ENCODE measurements at places on chromosomes 16 and 17.
A peak's percentile ranks its signal among the peaks of the same experiment; 100 is the strongest.

GRCh38 chr16:54719624-54720023 is 211.0 kb upstream of the IRX5 start:
- no peak for DNase-seq

GRCh38 chr17:49595328-49595727 is 19.7 kb downstream of the NXPH3 start:
- no peak for DNase-seq

DNA sequence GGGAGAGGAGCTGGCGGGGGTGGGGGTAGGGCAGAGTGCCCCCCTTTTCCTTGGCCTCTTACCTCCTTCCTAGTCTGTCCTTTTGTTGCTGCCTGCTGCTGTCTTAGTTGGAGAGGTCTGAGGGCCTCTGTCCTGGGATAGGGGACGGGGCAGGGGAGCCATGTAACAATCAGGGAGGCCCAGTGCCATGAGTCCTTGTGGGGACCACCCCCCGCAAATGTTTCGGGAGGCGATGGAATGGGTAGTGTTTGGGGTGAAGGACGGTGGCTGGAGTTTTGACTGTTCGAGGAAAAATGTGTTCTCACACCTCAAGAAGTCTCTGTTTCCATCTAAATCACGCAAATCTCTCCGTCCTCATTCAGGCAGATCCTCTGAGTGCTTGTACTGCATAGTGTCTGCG is 99.0 kb downstream of the OR1D5 start:
- no peak for DNase-seq

- DNase-seq, result no peak
These were observed 97.5 kb downstream of the OR1D5 start for GRCh38 chr17:2965621-2966595.

GRCh38 chr17:62679866-62680377 is 52.5 kb downstream of the MRC2 start:
- DNase-seq, result no peak

GRCh38 chr17:17691468-17692263 is 10.4 kb downstream of the RAI1 start:
- no peak for DNase-seq

GRCh38 chr16:85170590-85171003 is 58.3 kb upstream of the CIBAR2 start:
- DNase-seq, result no peak

DNA sequence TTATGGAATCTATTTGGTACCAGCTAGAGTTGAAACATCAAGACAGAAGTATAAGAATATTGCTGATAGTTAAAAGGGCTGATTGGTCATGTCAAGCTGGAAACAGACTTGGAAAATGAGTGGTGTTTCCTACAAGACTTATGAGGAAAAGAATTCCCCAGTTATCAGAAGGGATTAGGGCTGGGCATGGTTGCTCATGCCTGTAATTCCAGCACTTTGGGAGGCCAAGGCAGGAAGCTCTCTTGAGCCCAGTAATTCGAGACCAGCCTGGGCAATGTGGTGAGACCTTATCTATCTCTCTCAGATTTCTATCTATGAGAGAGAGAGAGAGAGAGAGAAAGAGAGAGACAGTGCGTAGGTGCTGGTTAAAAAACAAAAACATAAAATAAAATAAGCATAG is 139.5 kb upstream of the PMFBP1 start:
- DNase-seq, result no peak

DNA sequence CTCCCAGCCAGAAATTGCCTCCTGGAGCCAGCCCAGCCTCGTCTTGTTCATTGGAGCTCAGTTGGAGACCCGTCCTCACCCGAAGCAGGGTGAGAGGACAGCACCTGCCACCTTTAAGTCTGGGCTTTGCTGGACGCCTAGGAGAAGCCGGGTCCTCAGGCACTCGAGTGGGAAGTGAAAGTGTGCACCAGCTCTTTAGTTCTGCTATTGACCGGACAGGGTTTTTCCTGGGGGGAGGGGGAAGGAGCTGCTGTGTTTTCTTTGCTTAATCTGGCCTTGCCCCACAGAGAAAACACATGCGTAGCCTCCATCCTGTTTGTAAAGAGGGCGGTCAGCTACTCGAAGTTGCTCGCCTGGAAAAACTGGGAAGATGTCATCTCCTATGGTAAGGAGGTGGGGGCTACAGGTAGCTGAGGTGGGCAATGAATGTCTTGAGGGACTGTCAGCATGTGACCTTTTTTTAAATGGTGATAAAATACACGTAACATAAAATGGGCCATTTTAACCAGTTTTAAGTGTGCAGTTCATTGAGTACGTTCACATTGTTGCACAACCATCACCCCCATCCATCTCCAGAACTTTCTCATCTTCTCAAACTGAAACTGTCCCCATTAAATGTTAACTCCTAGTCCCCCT is 34.4 kb downstream of the CMIP start:
- no peak for DNase-seq

DNA sequence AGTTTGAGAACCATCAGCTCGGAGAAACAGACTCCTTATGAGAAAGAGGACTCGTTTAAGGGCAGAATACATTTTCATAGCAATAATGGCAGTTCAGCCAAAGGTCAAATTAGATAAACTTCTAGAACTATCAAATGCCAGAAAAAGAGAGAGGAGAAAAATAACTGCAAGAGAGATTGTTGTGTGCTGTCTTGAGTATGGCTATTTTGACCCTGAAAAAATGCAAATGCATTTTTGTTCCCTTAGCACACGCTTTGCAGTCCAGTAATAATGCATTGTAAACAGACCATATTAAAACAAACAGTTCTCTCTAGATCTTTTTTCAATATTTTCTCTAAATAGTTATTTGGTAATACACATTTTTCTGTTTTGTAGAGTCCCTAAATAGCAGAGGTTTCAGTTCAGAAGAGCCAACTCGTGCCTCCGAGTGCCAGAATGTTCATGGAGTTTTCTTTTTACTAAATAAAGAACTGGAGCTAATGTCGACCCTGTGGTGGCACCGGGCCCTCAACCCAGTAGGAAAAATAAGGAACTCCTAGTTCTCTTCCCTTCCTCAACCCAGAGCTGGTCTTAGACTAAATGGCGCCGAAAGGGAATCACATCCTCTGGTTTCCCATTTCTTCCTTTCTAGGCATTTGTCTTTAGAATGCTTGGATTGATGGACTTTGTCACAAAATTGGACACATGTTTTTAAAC is 298.0 kb downstream of the MAP2K4 start:
- DNase-seq, result no peak

DNA sequence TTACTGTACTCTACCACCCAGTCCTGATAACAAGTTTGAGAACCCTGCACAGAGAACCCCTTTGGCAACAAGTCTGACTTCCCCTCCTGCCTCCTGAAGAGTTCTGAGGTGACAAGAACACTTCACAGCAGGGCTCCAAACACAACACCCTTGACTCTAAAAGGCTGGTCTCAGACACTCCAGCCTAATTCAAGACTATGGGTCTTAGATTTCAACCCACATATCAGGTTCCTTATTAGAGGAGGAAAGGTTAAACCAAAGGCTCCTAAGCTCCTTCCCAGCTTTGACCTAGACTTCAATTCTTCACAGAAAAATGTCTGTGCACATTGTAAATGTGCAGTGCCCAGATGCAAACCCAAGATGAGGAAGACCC is 23.0 kb downstream of the RANBP10 start:
- DNase-seq, result no peak

- no peak for DNase-seq
These were observed 2.8 kb downstream of the FAM171A2 start for GRCh38 chr17:44360826-44361225.

GRCh38 chr17:39401412-39402243 is at the start of gene FBXL20:
Gene FBXL20 (minus strand): TSS chr17:39401626. CDS start chr17:39401402, 224 bp downstream.
- peak; percentile 72 for DNase-seq

- DNase-seq, result no peak
These were observed 43.5 kb upstream of the FOXF1 start for GRCh38 chr16:86466696-86467406.

DNA sequence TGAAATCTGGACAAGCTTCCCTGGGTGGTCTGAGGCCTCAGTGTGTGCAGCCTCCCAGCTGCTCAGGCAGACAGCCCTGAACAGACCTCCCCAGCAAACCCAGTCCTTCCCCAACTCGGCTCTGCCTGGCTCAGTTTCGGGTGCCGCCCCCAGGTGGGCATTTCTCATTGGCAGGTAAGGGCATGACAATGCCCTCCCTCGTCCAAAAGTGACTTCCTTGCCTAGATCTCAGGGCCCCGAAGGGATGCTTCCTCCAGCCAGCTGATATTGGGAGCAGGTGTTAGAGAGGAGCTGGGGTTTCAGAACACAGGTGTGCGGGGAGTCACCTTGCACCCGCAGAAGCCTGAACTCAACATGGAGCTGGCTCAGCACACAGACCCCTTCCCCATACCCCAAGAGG is 3.8 kb upstream of the PPL start:
- DNase-seq, result no peak

DNA sequence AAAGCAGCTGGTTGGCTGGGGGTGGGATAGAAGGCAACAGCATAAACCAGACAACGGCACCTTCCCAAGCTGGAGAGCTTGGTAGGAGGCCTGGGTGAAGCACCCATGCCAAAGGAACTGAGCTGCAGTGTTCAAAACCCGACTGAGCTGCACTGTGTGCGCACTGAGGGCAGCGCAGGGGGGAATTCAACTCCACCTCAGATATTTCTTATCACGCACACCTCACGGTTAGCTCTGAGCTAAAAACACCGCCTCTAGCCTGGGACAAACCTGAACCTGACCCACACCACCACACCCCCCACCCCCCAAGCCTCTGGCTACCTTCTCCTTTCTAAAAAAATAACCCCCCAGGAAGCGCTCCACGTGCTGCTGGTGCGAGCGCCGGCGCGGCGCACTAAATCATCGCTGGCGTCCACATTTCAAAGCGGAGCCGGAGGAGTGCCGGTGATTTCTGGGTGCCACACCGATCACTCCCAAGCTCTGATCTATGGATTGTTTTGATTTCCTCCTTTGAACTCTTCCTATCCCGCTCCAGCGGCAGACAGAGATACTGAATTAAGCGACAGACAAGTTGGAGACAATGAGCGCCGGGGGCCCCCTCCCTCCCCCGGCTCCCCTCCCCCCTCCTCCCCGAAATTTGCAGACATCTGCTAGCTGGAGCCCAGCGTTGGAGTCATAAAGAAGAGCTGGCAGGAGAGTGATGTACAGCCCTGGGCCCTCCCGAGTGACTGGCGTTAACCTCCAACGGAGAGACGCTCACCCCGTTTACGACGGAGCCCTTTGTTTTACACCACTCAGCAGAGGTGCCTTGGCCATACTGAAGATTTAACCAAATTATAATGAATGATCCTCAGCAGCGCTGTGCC is 85.0 kb downstream of the NOG start:
- DNase-seq, result no peak

- no peak for DNase-seq
These were observed 9.3 kb upstream of the WBP2 start for GRCh38 chr17:75864448-75864871.

GRCh38 chr17:43667506-43667905 is 5.8 kb upstream of the MEOX1 start:
- DNase-seq, result no peak

GRCh38 chr17:73551759-73552158 is 92.5 kb downstream of the SDK2 start:
- no peak for DNase-seq

GRCh38 chr16:17303101-17303500 is 167.7 kb downstream of the XYLT1 start:
- no peak for DNase-seq

DNA sequence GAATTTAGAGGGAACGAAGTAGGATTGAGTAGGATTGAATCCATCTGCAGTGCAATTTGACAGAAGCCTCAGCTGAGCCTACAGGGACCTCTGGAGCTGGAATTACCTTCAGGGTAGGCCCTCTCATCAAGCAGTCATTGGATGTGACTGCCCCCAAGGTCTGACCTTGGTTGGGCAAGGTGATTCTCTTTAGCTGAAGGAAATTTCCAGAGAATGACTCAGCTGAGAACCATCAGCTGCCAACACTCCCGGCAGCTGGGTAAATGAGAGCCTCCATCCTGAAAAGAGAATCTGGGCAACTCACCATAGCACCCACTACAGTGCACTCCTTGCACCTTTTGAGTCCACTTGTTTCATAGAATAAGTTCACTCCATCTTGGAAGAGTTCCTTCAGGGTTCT is 113.5 kb upstream of the MED13 start:
- no peak for DNase-seq

- DNase-seq, result no peak
These were observed 50.2 kb upstream of the ATF7IP2 start for GRCh38 chr16:10335681-10336080.

- DNase-seq, result no peak
These were observed 14.3 kb upstream of the FOXN1 start for GRCh38 chr17:28491860-28492259.

- DNase-seq, result no peak
These were observed 308.9 kb upstream of the MON1B start for GRCh38 chr16:76882105-76882504.

DNA sequence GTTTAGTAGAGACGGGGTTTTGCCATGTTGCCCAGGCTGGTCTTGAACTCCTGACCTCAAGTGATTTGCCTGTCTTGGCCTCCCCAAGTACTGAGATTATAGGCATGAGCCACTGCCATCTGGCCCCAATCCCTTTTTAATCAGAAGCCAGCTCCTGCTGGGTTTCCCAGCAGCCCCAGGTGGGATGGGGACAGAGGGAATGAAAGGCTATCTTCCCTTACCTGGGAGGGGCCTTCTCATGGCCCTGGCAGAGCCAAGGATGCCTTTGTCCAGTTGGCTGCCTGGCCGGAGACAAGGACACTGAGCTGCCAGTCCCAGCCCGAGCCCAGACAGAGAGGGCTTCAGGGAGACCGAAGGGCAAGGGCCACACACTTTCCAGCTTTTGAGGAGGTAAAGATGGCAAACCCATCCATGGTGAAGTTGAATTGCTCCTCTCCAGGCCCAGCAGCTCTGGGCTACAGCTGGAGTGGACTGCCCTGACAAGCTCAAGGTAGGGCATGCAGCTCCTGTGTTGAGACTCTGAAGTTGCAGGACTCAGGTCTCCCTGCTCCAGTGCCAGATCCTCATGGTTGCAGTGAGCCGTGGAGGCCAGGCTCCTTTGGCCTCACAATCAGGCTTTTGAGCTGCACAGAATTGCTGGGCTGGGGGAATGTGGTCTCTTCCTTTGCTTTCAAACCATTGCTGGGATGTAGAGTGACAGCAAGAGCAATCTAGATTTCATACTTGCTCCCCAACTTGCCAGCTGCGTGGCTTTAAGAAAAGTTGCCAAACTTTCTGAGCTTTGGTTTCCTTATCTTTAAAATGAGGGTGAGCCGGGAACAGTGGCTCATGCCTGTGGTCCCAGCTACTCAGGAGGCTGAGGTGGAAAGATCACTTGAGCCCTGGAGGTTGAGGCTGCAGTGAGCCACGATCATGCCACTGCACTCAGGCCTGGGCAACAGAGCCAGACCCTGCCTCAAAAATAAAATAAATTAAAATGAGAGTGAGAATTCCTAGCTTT is 44.5 kb upstream of the IL34 start:
- no peak for DNase-seq

GRCh38 chr17:39208893-39209292 is 8.8 kb downstream of the RPL19 start:
- DNase-seq, result no peak

- no peak for DNase-seq
These were observed 12.8 kb downstream of the CDIP1 start for GRCh38 chr16:4525634-4526277.

- no peak for DNase-seq
These were observed 10.9 kb downstream of the CLUH start for GRCh38 chr17:2700491-2701141.

- DNase-seq, result no peak
These were observed 16.6 kb upstream of the PDXDC1 start for GRCh38 chr16:14958323-14958600.

- no peak for DNase-seq
These were observed 22.1 kb downstream of the TRIM25 start for GRCh38 chr17:56891751-56892150.

GRCh38 chr16:16019488-16019887 is 70.1 kb downstream of the ABCC1 start:
- no peak for DNase-seq

Measured in cortex of kidney (tissue), 1 donor.